ENCODE measurements at places on chromosomes 7 and 10.

DNA sequence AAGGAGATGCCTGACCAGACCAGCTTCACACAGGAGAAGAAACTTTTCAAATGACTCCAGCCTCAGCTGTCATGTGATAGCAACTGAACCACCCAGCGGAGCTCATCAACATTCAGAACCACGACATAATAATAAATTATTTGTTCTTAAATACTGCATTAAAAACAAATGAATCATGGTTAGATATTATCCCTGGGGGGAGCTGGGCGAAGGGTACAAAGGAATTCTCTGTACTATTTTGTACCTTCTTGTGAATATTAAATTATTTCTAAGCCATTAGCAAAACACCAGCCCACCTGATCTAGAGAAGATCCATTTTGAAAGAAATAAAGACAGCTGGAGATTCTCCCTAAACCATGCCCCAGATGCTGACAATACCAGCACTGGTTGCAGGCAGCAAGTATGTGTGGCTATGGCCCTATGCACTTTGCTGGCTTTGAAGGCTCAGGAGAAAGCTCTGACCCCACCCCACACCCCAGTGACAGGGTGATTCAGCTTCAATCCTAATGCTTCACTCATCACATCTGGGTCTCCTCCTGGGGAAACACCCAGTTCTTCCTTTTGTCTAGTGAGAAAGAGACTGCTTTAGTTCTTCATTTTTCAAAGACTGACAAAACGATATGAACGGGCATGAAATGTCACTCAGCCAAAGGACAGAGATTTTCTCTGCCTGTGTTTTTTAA is 45.5 kb upstream of the NKX2-3 start:
- DNase-seq: no peak

- no peak for DNase-seq
Measured at GRCh38 chr10:31102421-31102820, 70.8 kb upstream of the ZNF438 start.

DNA sequence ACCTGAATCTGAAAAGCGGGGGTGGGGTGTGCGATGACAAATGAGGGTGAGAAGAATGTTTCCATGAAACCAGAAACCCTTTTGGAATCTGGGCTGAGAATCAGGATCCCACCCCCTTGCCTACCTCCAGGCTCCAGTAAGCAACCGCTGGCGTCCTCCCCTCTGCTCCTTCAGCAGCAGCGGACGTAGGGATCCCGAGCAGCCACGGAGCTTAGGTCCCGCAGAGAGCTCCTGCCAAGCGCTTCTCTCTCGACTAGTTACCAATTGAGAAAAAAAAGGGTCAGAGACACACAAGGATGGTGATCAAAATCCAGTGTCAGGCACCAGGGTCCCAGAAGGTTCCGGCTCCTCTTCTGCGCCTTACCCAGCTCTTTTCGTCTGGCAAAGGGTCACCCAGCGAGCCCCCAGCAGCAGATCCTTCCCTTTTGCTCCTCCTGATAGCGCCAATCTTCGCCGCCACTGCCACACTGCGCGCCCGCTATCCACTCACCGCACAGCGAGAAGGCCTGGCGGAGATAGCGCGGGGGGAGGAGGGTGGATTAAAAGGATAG is 733.5 kb downstream of the ZWINT start:
- DNase-seq: no peak

- DNase-seq: no peak
Measured at GRCh38 chr7:121420976-121421375, 24.9 kb upstream of the FAM3C start.

DNA sequence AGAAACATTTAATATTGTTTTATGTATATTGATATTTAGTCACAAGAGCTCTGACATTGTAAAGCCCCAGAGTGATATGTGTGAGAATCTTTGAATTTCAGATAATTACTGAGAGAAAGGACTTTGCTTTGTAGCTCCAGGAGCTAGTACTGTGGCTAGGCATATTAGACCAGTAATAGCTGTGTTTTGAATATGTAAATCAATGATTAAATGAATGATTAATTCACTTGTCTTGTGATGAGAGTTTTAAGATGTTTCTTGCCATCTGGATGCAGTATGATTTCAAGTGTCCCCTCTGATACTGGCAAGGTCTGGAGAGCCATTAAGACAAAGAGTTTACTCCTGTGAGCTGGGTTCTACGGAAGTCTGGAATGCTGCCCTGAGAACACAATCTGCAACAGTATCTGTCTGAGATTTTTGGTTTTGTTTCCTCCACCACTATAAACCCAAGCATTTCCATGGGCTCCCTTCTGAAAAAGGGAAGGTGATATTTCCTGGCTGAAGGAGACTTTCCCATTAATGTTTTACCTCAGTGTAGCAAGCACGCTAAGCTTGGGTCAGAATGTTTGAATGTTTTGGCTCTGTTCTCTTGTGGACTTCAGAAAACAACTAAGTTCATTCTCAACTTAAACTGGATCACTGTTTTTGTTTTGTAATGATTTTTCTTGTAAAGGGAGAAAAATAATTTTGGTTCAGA is 61.3 kb upstream of the BICC1 start:
- DNase-seq: no peak

GRCh38 chr7:129655811-129656210 is 44.3 kb downstream of the NRF1 start:
- no peak for DNase-seq

DNA sequence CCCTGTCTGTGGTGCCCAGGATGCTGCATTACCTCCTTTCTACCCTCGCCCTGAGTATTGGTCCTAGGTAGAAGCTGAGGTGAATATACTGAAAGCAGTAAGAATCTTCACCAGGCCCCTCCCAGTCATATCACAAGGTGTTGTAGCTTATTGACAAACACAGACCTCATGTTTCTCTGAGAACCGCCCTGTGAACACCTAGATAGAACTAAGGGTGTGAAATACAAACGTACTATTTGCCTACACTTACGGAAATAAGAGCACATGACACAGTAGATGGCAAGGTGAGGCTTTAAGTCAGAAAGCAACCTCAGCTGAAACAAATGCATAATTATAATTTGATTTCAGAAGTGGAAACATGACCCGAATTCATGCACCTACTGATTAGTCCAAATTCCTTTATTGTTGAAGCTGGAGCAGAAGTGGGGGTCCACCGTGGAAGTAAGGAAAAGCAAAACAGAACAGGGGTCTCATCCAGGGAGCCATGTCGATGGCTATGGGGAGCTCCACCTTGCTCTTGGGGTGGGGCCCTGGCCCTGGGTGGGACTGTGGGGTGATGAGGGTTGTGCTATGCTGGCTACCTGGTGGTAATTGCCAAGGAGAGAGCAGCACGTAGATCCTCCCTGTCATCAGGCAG is at the start of gene NPSR1:
TSS of gene NPSR1 (plus strand) at position 587 of the 637 bp plus-strand sequence. CDS start 195 bp downstream, outside the sequence.
- no peak for DNase-seq

DNA sequence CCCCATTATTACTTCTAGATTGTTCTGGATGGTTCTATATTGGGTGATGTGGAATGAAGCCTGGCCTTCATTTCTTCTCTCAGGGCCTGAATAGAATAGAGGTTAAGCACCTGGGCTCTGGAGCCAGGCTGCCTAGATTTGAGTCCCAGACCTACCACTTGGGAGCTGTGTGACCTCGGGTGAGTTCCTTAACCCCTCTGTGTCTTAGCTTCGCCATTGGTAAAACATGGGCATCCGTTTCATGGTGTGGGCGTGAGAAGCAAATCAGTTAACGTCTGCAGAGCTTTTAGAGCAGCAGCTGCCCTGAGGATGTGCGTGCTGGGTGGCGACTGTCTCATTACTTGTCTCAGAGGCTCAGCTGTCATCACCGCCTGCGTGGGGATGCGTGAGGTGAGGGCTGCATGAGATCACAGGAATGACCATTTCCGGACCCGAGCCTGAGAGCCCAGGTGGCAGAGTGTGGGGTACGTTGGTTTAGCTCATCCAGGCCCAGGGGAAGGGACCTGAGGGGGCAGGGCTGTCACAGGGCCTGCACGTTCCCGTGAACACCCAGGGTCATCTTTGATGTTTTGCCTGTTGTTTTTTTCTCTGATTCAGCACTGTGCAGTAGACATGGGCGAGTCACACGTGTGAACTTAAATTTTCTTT is 9.7 kb downstream of the AGAP3 start:
- no peak for DNase-seq

DNA sequence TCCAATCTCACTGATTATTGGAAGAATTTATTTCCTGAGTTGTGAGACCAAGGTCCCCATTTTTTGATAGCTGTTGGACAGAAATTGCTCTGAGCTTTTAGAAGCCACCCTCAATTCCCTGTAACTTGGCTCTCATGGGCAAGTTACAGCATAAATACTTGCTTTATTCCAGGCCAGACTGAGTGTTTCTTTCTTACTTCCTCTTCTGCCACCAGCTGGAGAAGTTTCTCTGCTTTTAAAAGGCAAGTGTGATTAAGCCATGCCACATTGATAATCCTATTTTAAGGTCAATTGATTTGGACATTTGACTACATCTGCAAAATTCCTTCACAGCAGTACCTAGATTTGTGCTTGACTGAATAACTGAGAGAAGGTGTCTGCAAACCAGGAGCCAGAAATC is 14.1 kb upstream of the TAS2R41 start:
- no peak for DNase-seq

- DNase-seq: no peak
Measured at GRCh38 chr10:69976795-69977546, 75.7 kb upstream of the MACROH2A2 start.

DNA sequence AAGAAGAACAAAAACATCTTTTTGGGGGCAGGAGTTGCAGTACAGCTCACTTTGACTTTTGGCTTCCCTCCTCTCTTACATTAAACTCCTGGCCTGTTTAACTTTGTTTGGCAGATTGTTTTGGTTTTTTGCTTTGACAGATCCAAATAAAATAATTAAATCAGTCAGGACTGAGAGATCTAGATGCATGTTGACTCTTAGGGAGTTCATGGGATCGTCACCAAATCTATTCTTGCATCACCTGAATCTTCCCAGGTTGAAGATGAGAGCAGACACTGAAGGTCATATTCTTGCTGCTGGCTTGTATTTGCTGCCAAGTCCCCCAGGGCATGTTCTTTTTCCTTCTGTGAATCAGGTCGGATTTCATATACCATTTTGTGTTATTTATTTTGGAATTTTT is 759.4 kb downstream of the CNTNAP2 start:
- DNase-seq: no peak

- DNase-seq: no peak
Measured at GRCh38 chr10:79057481-79058275, 11.1 kb upstream of the ZMIZ1 start.

- DNase-seq: no peak
Measured at GRCh38 chr7:79452032-79452494, 1.4 kb downstream of the MAGI2 start.
